AG10803 (cell line): ENCODE measurements at places on chromosomes 5 and 9.

DNA sequence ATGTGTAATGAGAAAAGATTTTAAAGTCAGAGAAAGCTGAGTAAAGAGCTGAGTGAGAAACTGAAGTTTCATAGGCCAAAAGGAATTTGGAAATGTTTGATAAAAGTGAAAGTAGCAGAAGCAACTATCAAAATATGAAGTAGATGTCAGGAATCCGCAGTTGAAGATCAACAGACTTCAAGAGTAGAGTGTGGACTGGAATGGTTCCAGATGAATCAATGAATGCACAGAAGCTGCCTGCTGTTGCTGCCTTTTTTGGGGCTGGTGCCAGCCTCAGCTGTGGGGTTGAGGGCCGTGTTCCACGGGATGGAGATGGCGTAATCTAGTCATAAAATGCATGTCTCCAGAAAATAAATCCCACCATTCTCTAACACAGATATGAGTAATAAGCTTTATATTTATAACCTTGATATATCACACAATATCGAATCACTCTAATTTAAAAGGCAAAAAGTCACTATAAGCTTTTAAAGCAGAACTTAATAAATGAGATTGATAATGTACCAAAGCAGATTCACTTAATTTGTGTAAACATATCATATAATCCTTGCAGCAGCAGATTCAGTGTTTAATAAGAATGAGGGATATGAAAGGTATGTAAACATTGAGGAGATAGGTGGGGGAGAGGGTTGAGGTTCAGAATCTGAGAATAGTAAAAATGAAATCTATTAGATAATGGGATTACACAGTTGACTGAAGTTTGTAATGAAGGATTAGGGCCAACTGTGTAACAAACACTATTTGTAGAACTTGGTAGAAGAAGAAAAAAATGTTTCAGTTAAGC lies 652.3 kb upstream of the FTMT start:
- DNase-seq, result peak; percentile 74

DNA sequence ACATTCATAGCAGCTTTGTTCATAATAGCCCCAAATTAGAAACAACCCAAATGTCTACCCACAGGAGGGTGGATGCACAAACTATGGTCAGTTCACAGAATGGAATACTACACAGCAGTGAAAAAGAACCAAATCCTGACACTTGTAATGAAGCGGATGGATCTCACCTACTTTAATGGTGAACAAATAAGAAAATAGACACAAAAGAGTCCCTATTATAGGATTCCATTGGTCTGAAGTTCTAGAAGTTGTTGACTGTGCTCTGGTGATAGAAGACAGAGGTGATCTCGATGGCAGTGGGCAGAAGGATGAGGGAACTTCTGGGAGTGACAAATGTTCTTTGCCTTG lies 20.6 kb upstream of the LAMC3 start:
- no peak for DNase-seq

- DNase-seq, result no peak
These were observed 93.3 kb downstream of the OTULIN start for GRCh38 chr5:14757850-14758249.

GRCh38 chr9:136437430-136437829 lies 2.2 kb downstream of the INPP5E start:
- peak; percentile 57 for DNase-seq

DNA sequence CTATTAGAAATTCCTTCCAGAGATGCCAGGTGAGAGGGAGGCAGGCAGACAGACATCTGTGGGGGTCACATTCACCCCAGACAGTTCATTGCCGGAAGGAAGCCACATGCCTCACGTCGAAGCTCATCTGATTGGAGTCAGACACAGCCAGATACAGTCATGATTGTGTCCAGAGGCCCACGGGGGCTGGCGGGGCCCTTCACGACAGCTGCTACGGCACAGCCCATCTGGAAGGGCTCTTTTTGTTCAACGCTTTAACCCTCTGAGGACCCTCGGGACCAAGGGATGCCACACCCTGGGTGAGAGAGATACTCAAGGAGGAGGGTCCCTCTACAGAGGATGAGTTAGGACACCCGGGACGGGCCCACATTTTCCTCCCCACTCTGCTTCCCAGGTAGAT lies 31.9 kb upstream of the GABRP start:
- no peak for DNase-seq

- DNase-seq, result peak; percentile 56
These were observed 54.8 kb upstream of the HMHB1 start for GRCh38 chr5:143757116-143757515.

GRCh38 chr5:138344887-138345622 lies 7.0 kb downstream of the FAM53C start:
- DNase-seq, result no peak

- DNase-seq, result peak; percentile 27
These were observed 9.0 kb downstream of the FXN start for GRCh38 chr9:69044240-69045219.

GRCh38 chr9:117303643-117304230 lies 111.1 kb downstream of the ASTN2 start:
- DNase-seq, result no peak

DNA sequence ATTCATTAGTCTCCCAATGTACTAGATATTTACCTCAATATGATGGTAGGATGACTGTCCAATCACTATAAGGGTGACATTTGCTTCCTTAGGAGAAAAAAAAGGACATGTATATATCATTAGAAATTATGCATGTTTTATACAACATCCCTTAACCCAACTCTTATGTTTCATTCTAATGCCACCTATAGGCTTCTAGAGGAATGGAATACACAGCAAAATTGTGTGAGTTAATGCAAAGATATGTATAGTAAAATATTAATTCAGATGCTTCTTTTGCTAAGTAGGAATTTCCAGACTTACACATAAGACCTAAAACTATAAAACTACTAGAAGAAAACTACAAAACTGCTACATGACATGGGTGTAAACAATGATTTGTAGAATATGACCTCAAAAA lies 3.5 kb downstream of the PRXL2C start:
- no peak for DNase-seq

- DNase-seq, result no peak
These were observed 380.3 kb upstream of the ACTBL2 start for GRCh38 chr5:57862942-57863341.

DNA sequence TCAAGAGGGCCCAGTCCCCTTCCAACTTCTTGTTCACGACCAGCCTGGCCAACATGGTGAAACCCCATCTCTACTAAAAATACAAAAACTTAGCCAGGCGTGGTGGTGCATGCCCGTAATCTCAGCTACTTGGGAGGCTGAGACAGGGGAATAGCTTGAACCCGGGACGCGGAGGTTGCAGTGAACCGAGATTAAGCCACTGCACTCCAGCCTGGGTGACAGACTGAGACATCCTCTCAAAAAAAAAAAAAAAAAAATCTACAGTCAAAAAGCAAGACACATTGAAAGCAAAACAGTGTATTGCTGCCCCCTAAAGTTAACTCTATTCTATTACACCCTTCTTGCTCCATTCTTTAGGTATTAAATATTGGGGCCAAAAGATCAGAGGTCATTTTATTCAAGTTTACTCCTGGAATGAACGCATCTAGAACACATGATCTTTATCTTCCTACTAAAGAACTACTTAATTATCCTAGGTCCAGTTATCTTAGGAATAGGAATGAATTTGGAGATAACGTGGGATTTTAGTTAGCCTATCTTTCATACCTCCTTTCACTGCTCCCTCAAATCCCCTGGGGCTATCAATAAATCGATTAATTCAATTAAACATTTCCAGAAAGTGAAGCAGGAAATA lies 2.4 kb downstream of the ATG12 start:
- peak; percentile 64 for DNase-seq

DNA sequence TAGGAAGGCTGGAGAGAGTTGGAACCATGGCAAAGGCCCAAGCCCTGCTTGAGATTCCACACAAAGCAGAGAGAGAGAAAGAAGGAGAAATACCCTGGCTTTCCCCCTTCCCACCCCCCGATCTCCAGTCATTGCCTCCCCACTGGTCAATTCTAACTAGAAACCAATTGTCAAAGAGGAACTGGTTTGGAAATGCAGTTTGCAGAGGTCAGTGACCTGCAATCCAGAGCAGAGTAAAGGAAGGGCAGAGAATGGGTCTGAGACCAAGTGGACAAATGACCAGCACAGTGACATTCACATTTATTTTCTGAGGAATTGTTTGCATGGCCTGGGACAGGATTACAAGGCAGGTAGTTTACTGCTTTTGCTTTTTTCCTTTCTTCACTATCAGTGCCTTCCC lies 37.5 kb upstream of the ZFYVE16 start:
- no peak for DNase-seq

- DNase-seq, result no peak
These were observed 109.9 kb downstream of the DROSHA start for GRCh38 chr5:31421806-31422586.

- no peak for DNase-seq
These were observed 1571.3 kb downstream of the MAT2B start for GRCh38 chr5:165076686-165077085.

GRCh38 chr5:41903382-41903891 lies 707 bp upstream of the RIMOC1 start:
- DNase-seq, result no peak

- no peak for DNase-seq
These were observed 41.4 kb downstream of the SYK start for GRCh38 chr9:90842996-90843395.

DNA sequence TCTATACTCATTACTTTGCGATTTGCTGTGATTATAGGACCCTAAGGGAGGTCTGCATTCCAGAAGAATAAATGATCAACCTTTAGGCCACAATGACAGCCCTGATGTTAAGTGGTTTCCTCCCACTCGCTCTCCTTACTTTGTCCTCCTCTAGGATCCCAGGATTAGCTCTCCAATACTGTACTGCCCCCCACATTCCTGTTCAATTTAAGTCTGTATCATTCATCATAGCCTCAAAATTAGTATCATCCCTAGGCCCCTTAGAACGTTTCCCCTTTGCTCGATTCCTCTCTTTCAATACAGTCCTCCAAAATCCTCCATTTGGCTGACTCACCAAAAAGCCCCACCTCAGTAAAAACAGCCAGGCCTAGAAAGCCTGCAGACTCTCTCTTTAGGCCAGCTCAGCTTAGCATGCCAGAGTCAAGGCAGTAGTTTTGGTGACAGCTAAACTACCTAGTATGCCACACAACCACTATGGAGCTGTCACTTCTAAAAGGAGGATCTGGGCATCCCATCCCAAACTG lies 24.4 kb downstream of the RNF145 start:
- DNase-seq, result peak; percentile 63

DNA sequence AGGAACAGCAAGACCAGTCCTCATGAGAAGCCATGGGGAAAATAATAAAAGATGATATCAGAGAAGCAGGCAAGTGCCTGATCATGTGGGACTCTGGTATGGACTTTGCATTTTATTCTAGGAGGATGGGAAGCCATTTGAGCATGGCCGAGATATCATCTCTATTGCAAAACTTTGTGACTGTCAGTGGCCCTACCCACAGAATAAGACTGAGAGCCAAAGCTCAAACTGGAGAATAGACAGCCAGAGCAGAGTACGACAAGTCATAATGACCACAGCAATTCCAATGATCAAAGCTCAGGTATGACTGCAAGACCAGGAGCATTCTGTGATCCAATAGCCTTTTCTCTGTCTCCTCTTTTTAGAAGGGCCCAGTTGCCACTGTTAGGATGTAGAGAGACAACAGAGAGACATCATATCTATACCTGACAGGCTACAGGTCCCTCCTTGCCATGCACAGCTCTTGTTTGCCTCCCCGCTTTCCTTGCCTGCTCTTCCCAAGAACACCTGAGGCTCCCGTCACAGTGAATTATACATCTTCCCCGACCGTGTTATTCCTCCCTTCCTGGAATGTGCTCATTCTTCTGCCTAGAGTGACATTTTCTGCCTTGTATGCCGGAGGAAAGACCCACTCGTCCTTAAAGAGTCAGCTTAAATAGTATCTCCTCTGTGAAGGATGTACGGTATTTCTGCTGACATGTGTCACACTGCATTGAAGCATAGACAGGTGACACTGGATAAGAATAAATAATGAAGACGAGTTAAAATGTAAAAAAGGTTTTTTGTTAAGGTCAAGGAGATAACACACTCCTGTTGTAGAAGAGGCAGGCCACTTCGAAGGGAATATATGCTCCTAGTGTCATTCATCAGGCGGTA lies 248.7 kb upstream of the MAP3K1 start:
- DNase-seq, result no peak

GRCh38 chr5:30108051-30108450 lies 1085.4 kb upstream of the CDH6 start:
- no peak for DNase-seq
